ENCODE measurements at places on chromosomes 11 and 22.

GRCh38 chr22:21752276-21752675 lies 16.7 kb upstream of the YPEL1 start:
- no peak for DNase-seq

GRCh38 chr22:31153357-31153756 lies 6.6 kb upstream of the RNF185 start:
- no peak for DNase-seq

DNA sequence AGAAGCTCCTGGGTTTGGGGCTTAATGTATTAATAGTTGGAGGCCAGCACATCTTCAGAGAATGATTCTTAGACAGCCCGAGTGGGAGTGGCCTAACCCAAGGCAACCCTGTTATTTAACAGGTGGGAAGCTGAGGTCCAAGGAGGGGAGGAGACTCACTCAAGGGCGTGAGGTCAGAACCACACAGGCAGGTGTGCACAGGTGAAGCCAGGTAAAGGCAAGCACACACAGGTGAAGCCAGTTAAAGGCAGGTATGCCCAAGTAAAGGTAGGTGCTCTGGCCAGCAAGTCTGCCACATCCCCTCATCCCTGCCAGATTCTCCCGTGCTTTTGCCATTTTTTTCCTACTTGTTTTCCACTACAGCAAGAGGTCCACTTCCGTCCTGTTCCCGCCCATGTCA lies 2.9 kb upstream of the SHANK2 start:
- DNase-seq: no peak

- DNase-seq: no peak
Observed at GRCh38 chr11:37506531-37506930, 908.5 kb upstream of the RAG2 start.

GRCh38 chr22:23393721-23394320 lies 186.3 kb downstream of the IGLL1 start:
- DNase-seq: no peak

DNA sequence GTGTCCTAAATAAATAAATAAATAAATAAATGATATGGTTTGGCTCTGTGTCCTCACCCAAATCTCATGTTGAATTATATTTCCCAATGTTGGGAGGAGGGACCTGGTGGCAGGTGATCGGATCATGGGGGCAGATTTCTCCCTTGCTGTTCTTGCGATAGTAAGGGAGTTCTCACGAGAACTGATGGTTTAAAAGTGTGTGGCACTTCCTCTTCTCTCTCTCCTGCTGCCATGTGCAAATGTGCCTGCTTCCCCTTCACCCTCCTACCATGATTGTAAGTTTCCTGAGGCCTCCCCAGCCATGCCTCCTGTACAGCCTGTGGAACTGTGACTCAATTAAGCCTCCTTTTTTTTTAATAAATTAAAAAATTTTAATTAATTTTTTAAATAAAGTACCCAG lies 138.2 kb downstream of the FBXO7 start:
- DNase-seq: no peak

GRCh38 chr11:7977232-7977917 lies 9.8 kb upstream of the EIF3F start:
- DNase-seq: no peak

GRCh38 chr11:65362320-65362931 lies 7.9 kb downstream of the TIGD3 start:
- DNase-seq: no peak

DNA sequence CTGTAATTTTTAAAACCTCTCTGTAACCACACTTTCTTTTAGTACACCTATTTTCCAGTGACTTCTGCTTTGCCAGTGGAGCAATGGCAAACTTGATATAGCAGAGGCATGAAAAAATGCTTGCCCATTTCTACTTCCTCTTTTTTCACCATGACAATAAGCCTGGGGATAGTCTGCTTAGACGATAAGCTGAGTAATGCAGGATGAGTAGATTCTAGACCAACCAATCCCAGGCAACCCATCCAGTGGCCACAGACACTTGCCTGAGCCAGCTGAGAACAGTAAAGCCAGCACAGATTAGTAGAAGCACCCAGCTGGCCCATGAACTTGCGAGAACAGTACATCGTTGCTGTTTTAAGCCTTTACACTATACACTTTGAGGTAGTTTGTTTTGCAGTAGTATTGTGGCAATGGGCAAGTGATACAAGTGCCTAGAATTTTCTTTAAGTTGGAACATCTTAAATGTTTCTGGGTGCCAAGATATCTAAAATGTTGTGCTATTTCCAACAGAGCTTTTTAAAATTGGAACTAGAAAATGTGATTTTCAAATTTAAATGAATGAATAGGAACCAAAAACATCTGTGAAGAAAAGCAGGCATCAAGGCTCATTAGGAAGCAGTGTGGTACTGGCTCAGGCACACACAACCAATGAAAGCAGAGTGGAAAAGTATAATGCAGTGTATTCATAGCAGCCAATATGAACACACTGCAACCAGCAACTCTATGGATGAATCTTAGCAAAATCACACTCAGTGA lies 37.7 kb downstream of the DDI1 start:
- no peak for DNase-seq

DNA sequence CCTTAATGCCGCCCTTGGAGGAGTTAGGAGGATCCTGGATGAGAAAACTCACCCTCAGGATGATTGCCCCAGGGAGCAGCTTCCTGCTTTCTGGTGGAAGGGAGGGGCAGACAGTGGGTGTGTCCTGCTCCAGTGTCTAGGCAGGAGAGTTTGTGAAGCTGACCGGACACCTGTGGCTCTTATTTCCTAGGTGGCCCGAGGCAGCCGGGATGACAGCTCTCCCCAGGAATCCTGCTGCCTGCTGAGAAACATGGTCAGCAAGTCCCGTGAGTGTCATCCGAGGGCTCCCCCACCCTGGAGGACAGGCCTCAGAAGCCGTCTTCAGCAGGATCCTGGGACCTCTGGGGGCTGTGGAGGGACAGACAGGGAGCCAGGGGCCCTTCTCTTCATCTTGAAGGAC lies 50.4 kb downstream of the ST3GAL4 start:
- DNase-seq: no peak

GRCh38 chr22:26394777-26395176 lies 34.3 kb upstream of the ASPHD2 start:
- no peak for DNase-seq

GRCh38 chr22:45864959-45865476 lies 111.9 kb downstream of the WNT7B start:
- DNase-seq: no peak

DNA sequence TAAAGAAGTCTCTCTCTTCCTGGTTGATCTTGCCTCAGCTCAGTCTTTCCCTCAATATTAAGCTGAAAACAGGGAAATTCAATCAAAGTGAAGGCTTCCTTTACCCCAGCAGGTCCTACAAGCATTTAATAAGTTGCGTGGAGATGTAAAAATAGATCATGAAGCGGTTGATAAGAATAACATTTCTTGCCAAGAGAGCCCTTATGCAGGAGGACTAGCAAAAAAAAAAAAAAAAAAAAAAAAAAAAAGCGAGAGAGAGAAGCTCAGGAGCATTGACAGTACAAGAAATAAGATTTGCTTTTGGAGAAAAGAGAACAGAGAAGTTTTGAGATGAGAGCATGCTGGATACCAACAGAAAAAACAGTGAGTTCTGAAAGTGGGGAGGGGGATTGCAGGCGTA lies 112.2 kb upstream of the CLMP start:
- DNase-seq: no peak

DNA sequence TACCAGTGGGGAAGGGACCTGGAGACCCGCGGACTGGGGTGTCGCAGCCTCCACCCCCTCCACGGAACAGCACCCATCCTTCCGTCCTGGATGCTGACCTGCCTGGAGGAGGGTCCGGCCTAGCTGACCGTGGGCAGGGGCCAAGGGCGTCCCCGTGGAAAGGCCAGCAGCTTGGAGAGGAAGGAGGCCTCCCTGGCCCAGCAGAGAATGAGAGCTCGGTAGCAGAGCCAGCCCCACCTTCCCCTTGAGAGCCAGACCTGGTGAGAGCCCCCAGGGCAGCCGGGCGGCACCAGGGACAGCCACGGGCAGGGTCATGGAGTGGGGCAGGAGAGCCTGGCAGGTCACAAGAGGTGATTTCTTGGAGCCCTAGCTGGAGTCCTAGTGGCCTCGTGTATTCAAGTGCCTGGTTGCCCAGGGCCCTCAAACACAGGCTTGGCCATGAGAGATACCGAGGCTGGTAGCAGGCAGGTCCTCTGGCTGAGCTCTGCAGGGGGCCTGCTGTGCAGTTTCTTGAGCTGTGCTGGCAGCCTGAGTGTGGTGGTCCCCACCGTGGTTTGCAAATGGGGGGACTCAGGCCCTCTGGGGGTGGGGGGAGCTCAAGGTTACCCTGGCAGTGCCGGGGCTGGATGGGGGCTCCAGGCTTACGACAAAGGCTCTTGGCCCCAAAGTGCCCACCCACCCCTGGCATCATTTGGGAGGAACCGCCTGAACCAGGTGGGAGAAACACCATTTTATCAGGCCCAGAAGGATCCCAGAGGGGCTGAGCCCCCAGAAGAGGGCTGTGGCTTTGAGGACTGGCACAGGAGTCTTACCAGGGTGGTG lies 7.6 kb downstream of the TSPAN32 start:
- DNase-seq: no peak

- DNase-seq: no peak
Observed at GRCh38 chr11:6545917-6546605, 49.0 kb downstream of the DNHD1 start.

- DNase-seq: no peak
Observed at GRCh38 chr11:123209591-123209990, 14.5 kb upstream of the CLMP start.

- DNase-seq: no peak
Observed at GRCh38 chr11:62853279-62853965, 14.0 kb upstream of the WDR74 start.

GRCh38 chr11:46498968-46499367 lies 94.9 kb downstream of the AMBRA1 start:
- no peak for DNase-seq

GRCh38 chr11:35321111-35321510 lies 98.2 kb downstream of the SLC1A2 start:
- no peak for DNase-seq

- DNase-seq: no peak
Observed at GRCh38 chr11:75814363-75814676, 690 bp upstream of the UVRAG start.

- no peak for DNase-seq
Observed at GRCh38 chr11:721741-722345, 15.8 kb downstream of the EPS8L2 start.

GRCh38 chr22:27105142-27106025 lies 448.0 kb downstream of the MIAT start:
- no peak for DNase-seq

DNA sequence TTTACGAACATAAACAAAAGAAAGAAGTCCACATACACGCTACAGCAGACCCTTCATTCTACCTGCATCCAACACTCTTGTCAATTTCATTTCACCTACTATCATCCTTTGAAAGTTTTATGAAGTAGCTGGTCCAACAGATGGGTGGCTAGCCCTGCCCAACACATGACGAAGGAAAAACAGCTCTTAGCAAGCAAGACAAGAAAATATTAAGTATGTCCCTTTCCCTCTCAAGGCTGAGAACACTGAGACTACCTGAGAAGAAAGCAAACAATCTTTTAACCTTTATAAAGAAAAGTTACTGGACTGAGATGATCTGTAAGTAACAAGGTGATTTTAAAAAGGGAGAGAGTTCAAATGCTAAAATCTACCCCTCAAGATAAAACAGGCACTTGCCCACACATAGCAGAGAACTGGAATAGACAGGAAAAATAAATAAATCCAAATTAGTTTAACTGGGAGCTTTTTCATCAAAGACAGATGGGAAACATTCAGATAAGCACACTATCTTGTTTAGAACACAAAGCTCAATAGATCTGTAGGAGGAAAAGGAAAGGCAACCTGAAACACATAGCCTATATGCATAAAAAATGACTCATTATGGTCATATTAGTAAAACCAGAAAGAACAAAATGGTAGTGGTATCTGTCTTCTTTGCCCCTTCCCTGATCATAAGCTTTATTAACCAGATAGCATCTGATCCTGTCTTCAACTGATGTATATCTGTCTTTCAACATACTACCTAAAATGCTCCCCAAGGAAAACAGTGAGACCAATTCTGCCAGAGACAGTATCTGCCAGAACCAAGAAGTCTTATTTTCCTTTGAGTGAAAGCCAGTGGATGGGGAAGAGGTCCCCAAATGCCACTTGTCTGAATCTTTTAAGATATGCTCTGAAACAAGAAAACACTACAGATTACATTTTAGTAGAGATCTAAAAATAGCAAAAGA lies 104.3 kb downstream of the MRTFA start:
- no peak for DNase-seq

- DNase-seq: no peak
Observed at GRCh38 chr11:11537871-11538270, 83.9 kb downstream of the GALNT18 start.

GRCh38 chr11:47672283-47672730 lies 29.9 kb upstream of the MTCH2 start:
- DNase-seq: no peak

DNA sequence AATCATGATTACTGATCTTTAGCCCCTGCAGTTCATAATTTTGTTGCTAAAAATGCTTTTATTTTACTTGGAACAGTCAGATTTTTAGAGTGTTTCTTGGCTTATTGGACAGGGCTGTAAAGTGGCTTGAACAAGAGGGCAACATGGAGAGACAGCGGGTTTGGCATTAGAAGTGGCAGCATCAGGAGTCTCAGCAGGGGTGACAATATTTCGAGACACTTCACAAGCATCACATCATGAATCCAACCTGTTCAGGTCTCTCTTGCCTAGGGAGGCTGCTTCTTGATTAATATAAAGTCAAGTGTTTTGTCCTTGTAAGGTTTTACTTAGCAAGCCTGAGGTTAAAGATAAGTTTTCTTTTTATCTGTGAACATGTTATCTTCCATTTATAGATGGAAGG lies 2249.5 kb downstream of the LRRC4C start:
- DNase-seq: no peak

DNA sequence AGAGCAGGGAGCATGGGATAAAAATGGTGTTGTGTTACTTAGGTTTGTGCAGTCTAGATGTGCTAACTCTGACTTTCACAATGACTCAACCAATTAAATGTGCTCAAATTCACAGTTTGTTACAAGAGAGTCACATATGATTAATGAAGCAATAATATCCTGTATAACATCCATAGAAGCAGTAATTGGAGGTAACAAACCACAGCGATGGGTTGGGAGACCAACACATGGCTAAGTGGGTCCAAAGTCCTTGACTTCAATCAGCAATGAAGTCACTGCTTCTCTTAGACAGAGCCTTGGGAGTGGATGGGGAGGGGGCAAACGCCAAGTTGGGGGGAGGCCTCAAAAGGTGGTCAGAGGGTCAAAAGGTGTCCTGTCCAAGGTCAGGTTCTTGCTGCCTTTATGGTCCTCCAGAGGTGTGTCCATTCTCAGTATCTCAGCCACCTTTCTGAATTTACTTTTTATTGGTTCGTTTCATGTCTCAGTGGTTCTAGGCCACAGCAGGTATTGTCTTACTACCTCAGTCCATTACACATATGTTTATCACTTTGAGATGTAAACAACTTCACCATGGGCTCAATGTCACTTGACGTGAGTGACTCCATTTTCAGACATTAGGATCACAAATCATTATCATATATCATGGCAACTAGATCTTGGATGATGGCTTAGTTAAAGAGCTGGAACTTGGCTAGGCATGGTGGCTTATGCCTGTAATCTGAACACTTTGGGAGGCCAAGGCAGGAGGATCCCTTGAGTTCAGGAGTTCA lies 32.4 kb downstream of the SLN start:
- no peak for DNase-seq

Data from stimulated activated CD8-positive, alpha-beta memory T cell treated with anti-CD3 and anti-CD28 coated beads, Interleukin-4, amount 100 ng/mL, for 1 hour (primary cell).